A549 treated with CORT108297 at 1 μM for 4 hours (cell line): ENCODE measurements at places on chromosomes 3 and 15. TPM values are rescaled to one million over a fixed set of nuclear protein-coding genes. Genes with fewer than 3 reads are reported as not detected.

MTFMT gene
- total RNA-seq, result 25.0 to 28.1 TPM (median 26.6 TPM) in 5 replicates

GOLGA6L7 gene
- total RNA-seq, result not detected in 5 replicates

CCR3 gene
- not detected in 5 replicates for total RNA-seq

NDN gene
- total RNA-seq, result 0.05 to 0.08 TPM (median 0.06 TPM) in 3 of 5 replicates, not detected in the others

NEK10 gene
- total RNA-seq, result 0.76 to 1.1 TPM (median 0.91 TPM) in 5 replicates

PAQR5 gene
- 88.0 to 119 TPM (median 115 TPM) in 5 replicates for total RNA-seq

SEMA6D gene
- not detected in 5 replicates for total RNA-seq

LRRC2 gene
- not detected in 5 replicates for total RNA-seq

BOC gene
- total RNA-seq, result 4.8 to 7.7 TPM (median 7.0 TPM) in 5 replicates

AADACL2 gene
- not detected in 5 replicates for total RNA-seq

MUSTN1 gene
- total RNA-seq, result 0.19 to 0.28 TPM (median 0.21 TPM) in 3 of 5 replicates, not detected in the others

CACNA2D2 gene
- total RNA-seq, result 0.46 to 0.54 TPM (median 0.51 TPM) in 5 replicates

EBLN2 gene
- total RNA-seq, result 0.37 to 0.67 TPM (median 0.50 TPM) in 5 replicates

CSPG4 gene
- 0.06 to 0.12 TPM (median 0.10 TPM) in 5 replicates for total RNA-seq

DNAH12 gene
- total RNA-seq, result 0.03 to 0.15 TPM (median 0.13 TPM) in 5 replicates

IL17RB gene
- total RNA-seq, result 0.77 to 1.1 TPM (median 0.85 TPM) in 5 replicates

NMB gene
- 15.7 to 26.4 TPM (median 24.2 TPM) in 5 replicates for total RNA-seq

PLA1A gene
- total RNA-seq, result 0.22 to 0.71 TPM (median 0.29 TPM) in 5 replicates

SMCO1 gene
- total RNA-seq, result 0.03 TPM in 1 of 5 replicates, not detected in the others

TBCCD1 gene
- total RNA-seq, result 5.4 to 7.5 TPM (median 6.4 TPM) in 5 replicates
